ENCODE measurements at places on chromosomes 5 and 9.

DNA sequence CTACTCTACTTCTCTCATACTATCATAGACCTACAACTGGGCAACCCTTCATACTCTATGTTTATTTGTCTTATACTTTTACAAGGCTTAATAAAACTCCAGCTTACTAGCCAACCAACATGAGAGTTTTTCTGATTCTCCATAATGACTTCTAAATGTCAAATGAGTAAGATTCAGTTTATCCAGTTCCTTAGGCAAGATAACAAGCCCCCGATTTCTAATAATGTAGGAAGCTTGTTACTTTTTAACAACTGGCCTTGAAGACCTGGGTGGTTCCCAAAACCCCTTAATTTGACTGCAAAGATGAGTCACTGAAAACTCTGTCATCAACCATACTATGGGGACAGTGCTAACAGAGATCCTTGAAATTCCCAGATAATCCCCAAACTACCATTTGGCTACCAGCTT is 294.6 kb upstream of the ACTBL2 start:
- DNase-seq, result no peak

DNA sequence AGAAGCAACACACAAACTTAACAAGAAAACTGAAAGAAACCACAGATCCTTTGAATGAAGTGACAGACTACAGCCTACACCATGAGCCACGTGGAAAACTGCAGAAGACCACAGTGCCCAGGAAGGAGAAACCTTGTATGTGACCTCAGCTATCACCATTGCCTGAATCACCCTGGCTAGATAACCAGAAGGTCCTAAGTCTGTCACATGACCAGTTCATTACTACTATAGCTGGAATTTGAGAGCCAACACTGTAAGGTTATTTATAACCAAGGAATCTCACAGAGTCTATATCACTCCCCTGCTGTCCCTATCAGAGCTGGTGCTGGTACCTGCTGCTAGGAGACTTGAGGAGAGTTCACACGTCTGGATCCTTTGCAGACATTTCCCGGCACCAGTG is 90.3 kb upstream of the FBXL17 start:
- DNase-seq, result no peak

- no peak for DNase-seq
These were observed 59.9 kb downstream of the SERINC5 start for GRCh38 chr5:80195837-80196400.

DNA sequence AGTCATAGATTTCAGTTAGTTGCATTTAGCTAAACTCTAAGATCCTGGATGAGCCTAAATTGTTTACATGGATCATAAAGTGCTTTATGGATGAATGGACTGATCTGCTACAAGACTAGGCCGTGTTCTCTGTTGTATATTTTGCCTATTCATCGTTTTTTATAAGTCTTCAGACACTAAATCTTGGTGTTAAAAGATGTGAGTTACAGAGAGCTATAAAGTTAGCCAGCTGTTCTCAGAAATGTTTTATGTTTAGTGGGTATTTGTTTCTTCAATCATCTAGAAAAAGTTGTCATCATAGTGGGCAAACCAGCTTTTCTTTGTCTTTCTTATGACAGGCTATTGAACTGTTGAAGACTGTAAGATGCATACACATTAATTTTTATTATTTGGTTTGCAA is 585.8 kb upstream of the SEMA6A start:
- DNase-seq, result no peak

- DNase-seq, result no peak
These were observed 3.9 kb upstream of the HK3 start for GRCh38 chr5:176902911-176903664.

DNA sequence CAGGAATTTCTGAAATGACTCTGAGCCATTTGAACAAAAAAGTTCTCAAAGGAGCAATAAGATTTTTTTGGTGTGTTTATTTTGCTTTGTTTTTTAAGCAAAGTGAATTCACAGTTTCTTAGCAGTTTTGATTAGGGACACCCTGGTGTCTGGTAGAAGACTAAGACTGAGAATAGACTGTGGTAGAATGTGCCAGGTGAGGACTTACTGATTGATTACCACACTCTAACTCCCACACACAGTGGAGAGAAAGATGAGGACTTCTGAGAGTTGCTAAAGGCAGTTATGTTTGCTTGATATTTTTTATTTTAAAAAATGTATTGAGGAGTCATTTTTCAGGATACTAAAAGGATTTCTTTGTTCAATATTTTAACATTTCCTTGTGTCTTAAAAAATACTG is 175.1 kb downstream of the CD180 start:
- no peak for DNase-seq

GRCh38 chr5:118818604-118819003 is 169.7 kb downstream of the DTWD2 start:
- DNase-seq, result no peak

GRCh38 chr5:142821733-142822487 is 51.7 kb downstream of the ARHGAP26 start:
- no peak for DNase-seq

GRCh38 chr9:125745682-125746016 is 1.5 kb upstream of the PBX3 start:
- DNase-seq, result no peak

DNA sequence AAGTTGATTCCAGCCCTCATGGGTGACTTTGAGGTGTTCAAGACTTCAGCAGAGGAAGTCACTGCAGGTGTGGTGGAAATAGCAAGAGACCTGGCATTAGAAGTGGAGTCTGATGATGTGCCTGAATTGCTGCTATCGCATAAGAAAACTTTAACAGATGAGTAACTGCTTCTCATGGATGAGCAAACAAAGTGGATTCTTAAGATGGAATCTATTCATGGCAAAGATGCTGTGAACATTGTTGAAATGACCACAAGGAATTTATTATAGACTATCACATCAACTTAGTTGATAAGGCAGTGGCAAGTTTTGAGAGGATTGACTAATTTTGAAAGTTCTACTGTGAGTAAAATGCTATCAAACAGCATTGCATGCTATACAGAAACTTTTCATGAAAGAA is 17.1 kb upstream of the POU4F3 start:
- no peak for DNase-seq
